ENCODE measurements at places on chromosomes 16 and 17.
A peak's percentile ranks its signal among the peaks of the same experiment; 100 is the strongest.

DNA sequence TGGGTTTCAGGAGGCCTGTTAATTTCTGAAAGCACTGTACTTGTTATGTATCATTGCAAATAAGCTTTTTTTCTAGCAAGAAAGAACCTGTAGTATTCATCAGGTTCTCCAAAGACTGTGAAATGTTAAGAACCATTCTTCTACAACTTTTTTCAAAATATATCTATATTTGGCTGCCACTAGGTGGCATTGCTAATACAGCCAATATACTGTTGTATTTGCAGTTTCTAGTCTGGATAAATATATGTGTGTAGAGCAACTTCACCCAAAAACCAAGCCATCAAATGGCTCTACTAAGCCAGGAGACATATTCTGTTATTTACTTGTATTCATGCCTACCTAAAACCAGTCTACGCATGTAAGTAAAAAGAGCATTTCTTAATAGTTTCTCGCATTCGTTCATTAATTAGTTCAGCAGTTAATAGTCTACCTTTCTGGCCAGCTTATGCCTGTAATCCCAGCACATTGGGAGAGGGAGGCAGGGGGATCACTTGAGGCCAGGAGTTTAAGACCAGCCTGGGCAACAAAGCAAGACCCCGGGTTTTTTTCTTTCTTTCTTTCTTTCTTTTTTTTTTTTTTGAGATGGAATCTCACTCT is 39.5 kb downstream of the VMP1 start:
- DNase-seq = peak; percentile 68

DNA sequence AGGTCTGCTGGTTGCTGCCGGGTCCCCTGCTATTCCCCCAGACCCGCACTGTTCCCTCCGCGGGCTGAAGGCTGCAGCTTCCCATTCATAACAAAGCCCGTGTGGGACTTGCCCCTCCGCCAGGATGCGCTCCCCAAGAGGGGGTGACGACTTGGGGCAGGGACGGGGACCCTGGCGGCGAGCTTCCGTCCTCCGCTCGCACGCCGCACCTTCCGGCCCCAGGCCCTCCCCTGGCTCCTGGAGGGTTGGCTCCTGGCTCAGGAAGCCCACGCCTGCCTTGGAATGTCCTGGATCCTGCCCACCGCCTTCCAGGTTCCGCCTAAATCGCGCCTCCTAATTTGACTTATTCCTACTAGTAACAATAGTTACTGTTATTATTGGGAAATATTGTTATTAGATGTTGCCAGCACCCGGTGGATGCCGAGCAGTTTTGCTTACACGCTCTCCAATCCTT is 1.1 kb upstream of the TFAP4 start:
- DNase-seq = peak; percentile 53

DNA sequence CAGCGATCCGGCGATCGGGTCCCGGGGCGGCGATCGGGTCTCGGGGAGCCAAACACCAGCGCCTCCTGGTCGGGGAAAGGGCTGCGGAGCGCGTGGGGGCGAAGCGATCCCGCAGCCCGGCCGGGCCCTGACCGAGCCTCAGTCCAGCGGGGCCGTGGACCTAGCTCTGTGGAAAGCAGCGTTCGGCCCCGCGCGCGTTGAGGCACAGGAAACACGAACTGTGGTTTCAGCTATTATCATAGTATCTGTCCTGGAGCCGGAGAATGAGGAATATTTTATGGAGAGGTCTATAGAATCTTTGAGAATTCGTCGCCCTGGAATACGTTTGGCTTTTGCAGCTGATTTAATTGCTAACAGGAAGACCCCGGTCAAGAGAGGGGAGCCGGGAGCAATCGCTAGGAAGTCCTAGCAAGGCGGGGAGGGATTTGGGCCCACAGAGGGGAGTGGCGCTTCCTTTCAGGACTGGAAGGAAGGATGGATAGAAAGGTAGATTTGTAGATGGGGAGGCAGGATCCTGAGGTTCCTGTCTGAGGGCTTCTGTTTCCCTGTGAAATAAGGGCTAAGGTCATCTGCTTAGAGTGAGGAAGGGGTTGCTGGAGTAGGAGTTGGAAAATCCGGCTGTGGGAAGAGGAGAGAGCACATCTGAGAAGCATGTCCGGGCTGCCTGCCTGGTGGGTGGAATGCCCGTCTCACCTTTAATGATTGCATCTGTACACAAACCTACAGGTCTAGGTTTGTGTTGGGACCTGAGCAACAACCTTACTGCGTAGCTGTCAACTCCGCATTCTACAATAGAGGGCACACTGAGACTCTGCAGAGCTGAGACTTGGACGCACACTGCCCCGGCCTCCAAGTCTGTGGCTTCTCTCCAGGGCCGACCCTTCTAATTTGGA is 770 bp downstream of the CCNF start:
- peak; percentile 72 for DNase-seq

- no peak for DNase-seq
Measured at GRCh38 chr17:70332356-70333210, 163.3 kb downstream of the KCNJ2 start.

- DNase-seq = no peak
Measured at GRCh38 chr17:1067282-1067956, 70.5 kb downstream of the TIMM22 start.

DNA sequence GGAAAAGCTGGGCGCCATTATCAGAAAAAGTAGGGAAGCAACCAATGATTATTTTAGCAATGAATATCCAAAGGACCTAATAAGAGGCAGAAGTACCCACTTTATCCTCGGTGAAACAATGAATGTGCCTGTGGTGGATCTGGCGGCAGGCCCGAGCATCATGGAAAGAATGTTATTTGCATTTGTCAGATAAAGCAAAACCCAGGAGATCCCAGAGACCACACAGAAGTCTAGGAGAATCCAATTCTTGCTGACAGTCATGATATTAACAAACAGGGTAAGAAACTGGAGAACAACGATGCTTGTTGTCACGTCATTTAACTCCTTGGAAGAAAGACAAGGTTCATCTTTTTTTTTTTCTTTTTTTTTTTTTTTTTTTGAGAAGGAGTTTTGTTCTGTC is 12.0 kb upstream of the TNRC6A start:
- DNase-seq = no peak

DNA sequence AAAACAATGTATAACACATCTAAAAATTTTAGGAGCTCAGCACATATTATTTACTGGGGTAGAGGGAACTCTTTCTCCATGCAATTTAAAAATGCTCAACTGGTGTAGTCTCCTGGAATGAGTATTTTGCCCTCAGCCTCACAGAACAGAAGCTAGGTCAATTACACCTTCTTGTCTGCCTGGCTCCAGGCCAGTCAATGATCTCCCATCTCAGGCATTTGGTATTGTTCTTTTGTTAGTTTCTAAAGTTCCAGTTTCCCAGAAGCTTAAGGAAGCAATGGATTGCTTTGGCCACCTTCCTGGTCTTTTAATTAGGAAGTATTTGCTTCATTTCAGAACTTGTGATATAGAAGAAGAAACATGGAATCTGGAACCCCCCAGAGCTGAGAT is 360.3 kb upstream of the ASIC2 start:
- no peak for DNase-seq

GRCh38 chr17:14227052-14227451 is 9.6 kb downstream of the CDRT15 start:
- no peak for DNase-seq

DNA sequence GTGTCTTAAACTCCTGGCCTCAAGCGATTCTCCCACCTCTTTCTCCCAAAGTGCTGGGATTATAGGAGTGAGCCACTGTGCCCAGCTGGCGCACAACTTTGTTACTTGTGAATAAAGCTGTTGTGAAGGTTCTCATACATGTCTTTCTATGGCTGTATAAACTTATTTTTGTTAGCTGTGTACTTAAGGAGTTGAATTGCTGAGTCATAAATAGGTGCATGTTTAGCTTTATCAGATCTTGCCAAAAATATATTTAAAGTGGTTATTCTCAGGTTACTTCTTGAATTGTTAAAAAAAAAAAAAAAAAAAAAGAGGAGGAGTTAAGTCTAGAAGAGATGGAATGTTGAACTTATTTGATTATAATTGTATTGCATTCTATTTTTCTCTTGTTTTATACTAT is 47.6 kb upstream of the IRX3 start:
- DNase-seq = no peak

DNA sequence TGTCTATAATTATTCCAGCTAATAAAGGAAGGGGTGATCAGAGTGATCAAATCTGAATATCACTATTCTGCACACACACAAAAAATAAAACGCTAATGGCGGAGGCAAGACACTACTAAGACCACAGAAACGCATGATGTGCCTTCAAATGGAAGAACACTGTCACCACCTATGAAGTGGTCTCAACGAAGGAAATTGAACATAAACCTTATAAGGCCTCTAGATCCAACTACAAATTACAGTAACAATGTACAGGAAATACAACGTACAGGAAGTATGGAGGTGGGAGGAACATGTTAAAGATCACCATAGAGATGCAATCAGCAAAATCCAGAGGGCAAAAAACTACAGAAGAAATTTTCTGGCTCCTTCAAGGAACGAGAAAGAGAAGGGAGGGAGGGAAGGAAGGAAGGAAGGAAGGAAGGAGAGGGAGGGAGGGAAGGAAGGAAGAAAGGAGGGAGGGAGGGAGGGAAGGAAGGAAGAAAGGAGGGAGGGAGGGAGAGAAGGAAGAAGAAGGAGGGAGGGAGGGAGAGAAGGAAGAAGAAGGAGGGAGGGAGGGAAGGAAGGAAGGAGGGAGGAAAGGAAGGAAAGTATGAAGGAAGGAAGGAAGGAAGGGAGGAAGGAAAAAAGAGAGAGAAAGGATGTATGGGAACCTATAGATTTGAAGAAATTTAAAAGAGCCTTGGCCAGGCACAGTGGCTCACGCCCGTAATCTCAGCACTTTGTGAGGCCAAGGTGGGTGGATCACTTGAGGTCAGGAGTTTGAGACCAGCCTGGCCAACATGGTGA is 3.1 kb upstream of the SGCA start:
- DNase-seq = no peak

GRCh38 chr16:46673320-46674013 is 15.5 kb downstream of the VPS35 start:
- DNase-seq = peak; percentile 65

- DNase-seq = peak; percentile 16
Measured at GRCh38 chr17:43406676-43407645, 8.2 kb downstream of the ARL4D start.

GRCh38 chr17:36859003-36859300 is 78.3 kb upstream of the LHX1 start:
- DNase-seq = no peak

DNA sequence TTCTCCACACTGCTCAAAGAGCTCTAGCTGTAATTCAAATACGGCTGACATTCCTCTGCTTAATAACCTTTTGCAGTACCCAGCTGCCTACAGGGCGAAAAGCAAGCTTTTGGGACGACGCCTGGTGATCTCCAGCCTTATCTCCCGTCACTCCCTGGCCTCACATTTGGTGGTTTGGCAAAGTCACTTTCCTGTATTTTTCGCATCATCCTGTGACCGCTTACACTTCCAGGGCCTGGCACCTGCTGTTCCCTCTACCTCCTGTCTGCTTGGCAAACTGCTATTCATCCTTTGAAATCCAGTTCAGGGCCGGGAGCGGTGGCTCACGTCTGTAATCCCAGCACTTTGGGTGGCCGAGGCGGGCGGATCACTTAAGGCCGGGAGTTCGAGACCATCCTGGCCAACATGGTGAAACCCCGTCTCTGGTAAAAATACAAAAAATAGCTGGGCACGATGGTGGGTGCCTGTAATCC is 2.7 kb upstream of the BHLHA9 start:
- DNase-seq = peak; percentile 57

GRCh38 chr17:28916302-28916934 is 13.5 kb upstream of the DHRS13 start:
- peak; percentile 69 for DNase-seq

DNA sequence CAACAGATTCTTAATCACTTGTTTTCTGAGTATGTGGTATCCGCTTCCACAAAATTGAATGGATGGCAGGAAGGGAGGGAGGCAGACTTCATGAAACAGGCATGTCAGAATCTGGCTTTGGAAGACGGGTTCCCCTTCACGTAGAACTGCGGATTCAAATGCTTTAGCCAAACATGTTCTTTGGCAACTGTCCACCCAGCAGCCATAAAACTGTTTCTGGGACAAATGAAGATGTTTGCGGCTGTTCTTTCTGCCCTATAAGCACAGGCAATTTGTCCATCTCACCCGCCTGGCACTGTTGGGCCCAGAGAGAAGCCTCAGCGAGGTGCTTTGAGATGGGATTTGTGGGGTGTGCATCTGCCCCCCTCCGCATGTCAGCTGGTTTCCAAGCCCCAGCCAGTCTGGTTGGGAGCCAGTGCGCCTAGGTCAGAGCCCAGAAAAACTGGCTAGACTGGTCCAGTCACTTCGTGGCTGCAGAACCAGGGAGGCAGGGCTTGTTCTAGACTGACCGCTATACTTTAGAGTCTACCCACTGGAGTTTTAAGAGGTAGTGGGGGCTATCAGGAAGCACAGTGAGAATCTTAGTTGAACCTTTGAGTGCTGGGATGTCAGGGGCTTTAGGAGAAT is 6.3 kb downstream of the CRHR1 start:
- no peak for DNase-seq

DNA sequence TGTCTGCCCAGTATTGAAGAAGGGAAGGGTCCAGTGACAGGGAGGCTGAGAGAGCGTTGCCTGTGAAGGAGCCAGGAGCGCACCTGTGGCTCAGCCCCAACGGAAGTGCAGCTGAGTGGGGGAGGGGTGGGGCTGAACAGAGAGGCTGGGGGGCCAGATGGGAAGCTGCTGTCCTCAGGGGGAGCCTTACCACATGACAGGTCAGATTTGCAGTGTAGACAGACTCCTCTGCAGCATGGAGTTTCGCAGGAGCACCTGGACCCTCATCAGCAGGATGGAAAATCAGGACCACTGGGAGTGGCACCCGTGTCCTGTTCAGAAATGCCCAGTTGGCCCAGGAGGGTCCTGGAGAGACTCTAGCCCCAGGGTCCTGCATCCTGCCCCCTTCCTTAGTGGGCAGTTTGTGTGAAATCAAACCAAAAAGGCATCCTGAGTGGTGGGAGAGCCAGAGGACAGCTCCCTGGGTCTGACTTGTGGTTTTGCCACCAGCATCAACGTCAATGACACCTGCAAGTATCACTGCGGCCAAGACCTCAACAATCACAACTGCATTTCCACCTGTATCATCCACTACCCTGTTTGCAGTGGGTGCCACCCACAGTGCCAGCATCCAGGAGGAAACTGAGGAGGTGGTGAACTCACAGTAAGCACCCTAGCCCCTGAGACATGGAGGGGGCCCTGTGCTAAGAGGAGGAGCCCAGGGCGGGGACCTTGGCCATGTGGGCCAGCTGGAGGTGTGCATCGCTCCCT is 7.8 kb downstream of the CD300A start:
- no peak for DNase-seq

- no peak for DNase-seq
Measured at GRCh38 chr16:1101573-1102332, 5.7 kb upstream of the C1QTNF8 start.

- DNase-seq = peak; percentile 43
Measured at GRCh38 chr16:50839920-50840729, 98.2 kb downstream of the CYLD start.

GRCh38 chr17:63086483-63087185 is 120.6 kb downstream of the TANC2 start:
- DNase-seq = no peak

DNA sequence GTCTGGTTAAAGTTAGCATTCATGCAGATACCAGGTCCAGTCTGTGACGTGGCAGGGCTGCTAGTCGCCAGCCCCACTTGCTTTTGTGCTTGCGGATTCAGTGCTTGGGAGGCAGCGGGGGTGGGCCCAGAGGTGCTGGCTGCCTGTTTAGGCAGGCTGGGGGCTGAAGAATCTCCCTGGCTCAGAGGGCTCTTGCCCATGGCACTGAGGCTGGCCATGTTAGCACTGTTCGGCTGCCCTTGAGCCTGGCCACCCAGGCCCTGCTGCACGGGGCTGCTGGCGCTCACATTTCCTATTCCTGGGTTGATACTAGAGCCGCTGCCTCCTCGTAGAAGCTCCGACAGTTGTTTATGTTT is 30.0 kb downstream of the CREBBP start:
- no peak for DNase-seq

GRCh38 chr16:27868180-27868579 is 195.3 kb downstream of the GSG1L start:
- DNase-seq = no peak

All from OCI-M1 (cell line).